ENCODE measurements at places on chromosomes 2 and 18. TPM values are rescaled to one million over a fixed set of nuclear protein-coding genes. Genes with fewer than 3 reads are reported as not detected.

The CSRNP3 gene
- not detected for total RNA-seq

The BARD1 gene
- 28.1 TPM for total RNA-seq

The NOSTRIN gene
- total RNA-seq, result not detected

The COL3A1 gene
- total RNA-seq, result not detected

- no peak for DNase-seq
These were observed 17.2 kb downstream of the FAM98A start for GRCh38 chr2:33581872-33582271.

DNA sequence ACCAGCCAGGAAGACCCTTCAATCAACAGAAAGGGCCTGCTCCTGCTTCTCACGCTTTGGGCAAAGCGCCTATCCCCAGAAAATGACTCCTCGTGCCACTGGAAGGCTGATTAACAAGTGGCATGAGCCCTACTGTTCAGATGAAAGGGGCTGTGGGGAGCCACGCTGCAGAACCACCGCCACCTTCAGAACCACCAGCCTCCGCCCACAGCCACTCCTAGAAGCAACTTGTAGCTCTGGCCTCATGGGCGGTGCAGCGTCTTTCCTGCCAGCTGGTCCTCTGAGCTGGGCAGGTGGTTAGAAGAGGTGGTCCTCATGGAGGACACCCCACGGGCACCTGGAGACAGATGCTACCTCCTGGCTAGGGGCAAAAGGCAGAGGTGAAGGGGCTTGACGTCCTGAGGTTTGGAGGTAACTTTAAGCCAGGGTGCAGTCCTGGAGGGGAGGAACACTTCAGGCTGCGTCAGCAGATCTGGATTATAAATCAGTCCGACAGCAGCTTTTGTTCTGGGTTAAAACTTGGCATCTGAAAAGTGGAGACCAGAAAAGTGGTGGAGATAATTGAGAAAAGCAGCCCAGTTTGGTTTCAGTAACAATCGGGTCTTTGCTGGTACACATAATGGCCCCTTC lies 861 bp upstream of the SEMA4C start:
- DNase-seq, result peak; percentile 83

- no peak for DNase-seq
These were observed 497 bp downstream of the PLA2R1 start for GRCh38 chr2:160061944-160062291.

All from activated CD8-positive, alpha-beta T cell treated with anti-CD3 and anti-CD28 coated beads for 36 hours (primary cell).